ENCODE measurements at places on chromosomes 12 and 14. TPM values are rescaled to one million over a fixed set of nuclear protein-coding genes. Genes with fewer than 3 reads are reported as not detected.
A peak's percentile ranks its signal among the peaks of the same experiment; 100 is the strongest.

- DNase-seq = no peak
Measured at GRCh38 chr12:107355004-107355565, 261.7 kb upstream of the CRY1 start.

DNA sequence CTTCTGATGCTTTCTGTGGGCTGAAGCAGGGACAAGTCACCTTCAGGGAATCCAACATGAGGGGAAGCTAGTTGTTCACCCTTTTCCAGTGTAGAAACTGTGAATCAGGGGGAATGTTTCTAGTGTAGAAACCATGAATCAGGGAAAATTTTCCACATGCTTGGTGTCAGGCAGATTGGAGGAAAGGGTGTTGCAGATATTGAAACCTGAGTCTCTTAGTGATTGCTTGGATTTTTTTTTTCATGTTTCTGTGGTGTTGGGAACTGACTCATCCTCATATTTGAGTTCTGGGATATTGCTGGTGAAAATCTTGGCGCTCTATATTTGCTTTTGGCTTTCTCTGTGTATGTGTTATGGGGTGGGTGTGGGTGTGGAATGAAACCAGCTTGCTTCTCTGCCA is 144.5 kb upstream of the FBXO33 start:
- no peak for DNase-seq

DNA sequence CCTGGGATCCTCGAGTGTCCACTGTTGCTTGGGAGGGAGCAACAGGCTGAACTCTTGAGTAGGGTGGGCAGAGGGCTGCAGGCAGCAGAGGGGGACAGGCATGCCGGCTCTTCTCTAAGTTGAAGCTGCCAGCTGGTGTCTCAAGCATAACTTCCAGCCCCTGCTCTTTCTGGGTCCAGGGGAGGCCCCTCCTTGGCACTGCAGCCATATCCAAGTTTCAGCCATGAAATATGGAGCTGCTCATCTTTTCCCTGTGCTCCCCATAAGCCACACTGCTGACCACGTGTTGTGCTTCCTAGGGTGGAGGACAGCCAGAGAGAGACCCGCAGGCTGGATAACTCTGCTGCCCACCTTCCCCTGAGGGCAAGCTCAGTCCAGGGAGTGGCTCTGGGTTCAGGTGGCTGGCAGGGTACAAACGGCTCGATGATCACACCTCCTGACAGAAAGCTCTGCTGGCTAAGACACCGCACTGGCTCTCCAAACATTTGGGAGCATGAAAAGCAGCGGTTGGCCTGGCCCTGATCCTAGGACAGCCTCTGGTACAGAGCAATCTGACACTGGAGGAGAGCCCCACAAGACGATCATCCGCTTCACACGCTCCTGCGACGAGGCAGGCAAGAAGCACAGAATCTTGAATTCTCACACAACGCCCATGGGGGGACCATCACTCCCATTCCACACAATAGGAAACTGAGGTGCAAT is 79.6 kb downstream of the PITPNM2 start:
- DNase-seq = no peak

- peak; percentile 77 for DNase-seq
Measured at GRCh38 chr12:76085520-76085868, 1.0 kb upstream of the NAP1L1 start.

The NOP9 gene
- 25.8 TPM for total RNA-seq

DNA sequence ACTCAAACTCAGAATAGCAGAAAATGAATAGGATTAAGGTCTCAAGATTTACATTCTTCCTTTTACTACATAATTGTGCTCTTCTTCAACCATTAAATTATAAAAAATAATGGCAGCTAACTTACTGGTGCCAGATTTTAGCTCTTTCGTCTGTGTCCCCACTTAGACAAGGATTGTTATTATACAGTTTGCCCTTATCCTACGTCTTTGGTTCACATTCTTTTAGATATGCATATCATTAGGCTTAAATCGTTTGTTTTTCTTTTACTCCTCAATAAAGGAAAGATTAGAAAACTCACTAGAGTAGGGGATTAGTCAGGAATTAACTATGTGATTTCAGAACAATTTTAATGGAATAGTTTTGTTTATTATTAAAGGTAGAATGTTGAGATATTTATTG is 129.6 kb upstream of the GARIN2 start:
- peak; percentile 23 for DNase-seq

DNA sequence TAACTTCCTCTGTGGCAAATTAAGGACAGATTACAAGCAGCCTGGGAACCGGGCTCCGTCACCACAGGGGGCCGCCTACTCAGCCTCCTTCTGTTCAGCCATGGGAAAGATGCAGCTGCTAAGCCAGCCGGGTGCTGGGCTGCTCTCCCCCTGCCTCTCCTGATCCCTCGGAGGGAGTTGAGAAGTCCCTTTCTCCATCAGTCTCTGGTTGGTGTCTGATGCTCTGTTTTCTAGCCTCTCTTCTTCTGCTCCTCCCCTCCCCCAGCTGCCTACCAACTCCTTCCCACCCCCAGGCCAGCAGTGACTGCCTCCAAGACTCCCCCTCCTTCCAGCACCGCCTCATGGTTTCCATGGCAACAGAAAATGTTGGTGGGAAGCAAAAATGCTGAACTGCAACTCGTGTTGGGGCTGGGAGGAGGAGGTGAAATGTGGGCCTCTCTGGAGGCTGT is 486.7 kb downstream of the APAF1 start:
- DNase-seq = no peak

DNA sequence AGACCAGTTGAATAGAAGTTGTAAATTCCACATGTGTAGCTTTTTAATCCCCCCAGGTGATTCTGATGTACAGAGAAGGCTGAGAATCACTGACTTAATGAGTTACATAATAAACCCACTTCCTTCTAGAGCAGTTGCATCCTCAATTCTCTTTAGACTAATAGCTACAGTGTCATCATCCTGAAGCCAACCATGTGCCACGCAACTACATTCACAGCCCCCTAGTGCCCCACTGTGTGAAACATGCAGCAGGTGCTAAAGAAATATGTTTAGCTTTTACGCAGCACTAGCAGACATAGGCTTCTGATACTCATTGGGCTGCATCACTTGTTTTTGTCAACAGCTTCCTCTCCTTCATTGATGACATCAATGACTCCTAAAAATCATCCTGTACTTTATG is 1168.3 kb downstream of the BCL11B start:
- no peak for DNase-seq

GRCh38 chr14:80354860-80355581 is 143.7 kb upstream of the DIO2 start:
- DNase-seq = peak; percentile 5

GRCh38 chr12:110861729-110862128 is 14.9 kb downstream of the CCDC63 start:
- no peak for DNase-seq

DNA sequence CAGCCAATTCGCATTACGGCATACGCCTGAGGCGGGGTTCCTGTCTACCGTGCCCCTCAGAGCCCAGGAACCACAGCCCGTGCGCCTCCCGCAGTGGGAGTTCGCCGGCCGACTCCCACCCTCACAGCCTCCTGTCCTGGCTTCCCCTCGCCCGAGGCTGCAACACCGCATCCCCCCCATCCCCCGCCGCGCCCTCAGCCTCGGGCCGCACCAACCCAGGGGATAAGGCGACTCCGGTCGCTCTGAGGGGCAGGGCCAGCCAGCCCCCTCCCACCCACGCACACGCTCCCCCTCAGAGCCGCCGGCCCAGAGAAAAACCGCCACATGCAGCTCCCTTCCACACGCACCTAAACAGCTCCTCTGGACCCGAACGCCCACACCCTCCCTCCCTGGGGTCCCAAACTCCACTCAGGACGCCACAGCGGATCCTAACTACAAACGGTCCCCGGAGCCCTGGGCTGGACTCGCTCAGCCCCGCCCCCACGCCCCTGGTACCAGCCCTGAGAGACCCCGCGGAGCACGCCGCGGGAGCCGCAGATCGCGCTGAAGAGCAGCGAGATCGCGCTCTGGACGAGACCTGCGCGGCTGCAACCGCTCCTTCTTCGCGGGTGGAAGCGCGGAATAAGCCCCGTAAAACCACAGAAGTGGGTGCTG is at the start of gene C14orf39:
TSS of gene C14orf39 (minus strand) at position 466 of the 654 bp plus-strand sequence. CDS start 985 bp downstream, outside the sequence.
- peak; percentile 65 for DNase-seq

- DNase-seq = peak; percentile 73
Measured at GRCh38 chr12:104303538-104304151, at the start of gene EID3. Gene EID3 (plus strand): TSS chr12:104303739. CDS start chr12:104303935, 196 bp downstream.

The SLCO1B1 gene
- total RNA-seq = not detected

- peak; percentile 86 for DNase-seq
Measured at GRCh38 chr14:37179896-37180502, 7.6 kb upstream of the SLC25A21 start.

- no peak for DNase-seq
Measured at GRCh38 chr14:58716706-58717105, 78.9 kb downstream of the DACT1 start.

The ITGA7 gene
- 3.9 TPM for total RNA-seq

The TEX22 gene
- total RNA-seq = under 0.01 TPM

GRCh38 chr14:69036757-69037506 is 57.8 kb upstream of the ACTN1 start:
- no peak for DNase-seq

- DNase-seq = no peak
Measured at GRCh38 chr14:85616886-85617285, 86.9 kb downstream of the FLRT2 start.

The NTS gene
- not detected for total RNA-seq

The KRT71 gene
- total RNA-seq = not detected

DNA sequence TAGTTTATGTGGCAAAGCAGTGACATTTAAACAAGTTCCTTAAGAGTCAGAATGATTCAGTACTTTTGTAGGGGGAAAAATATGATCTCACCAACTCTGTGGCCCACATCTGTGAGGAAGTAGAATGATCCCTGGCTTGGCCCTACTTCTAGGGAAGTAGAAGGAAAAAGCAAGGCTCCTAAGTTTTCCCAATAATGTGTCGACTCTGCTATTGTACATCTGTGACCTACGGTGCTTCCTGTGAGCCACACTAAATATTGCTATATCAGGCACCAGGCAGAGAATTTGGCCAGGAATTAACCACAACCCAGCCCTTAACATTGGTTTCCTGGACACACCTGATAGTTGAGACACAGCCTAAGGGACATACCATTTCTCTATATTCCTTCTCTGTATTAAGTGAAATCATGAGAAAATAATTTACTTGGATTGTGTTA is 9.3 kb upstream of the NID2 start:
- DNase-seq = peak; percentile 82

DNA sequence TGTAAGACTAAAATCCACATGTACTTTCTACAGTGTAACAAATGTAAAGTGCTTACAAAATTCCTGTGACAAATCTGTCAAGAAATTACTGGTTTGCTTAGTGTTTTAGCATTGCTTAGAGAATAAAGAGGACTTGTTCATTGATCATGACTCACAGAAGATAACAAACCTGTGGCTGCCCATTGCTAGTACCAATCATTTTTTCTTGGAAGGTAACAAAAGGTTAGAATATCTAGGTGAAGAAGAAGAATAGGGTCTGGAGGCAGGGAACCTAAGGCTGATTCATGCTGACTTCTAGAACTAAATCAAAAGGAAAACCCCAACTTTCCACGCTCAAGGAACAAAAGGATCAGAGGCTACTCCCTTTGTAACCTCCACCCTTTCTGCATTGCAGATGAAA is 232.7 kb upstream of the ABCD2 start:
- peak; percentile 1 for DNase-seq

GRCh38 chr12:4562034-4562657 is at the start of gene DYRK4:
Gene DYRK4 (plus strand): TSS chr12:4562208. CDS start chr12:4562246, 38 bp downstream.
- DNase-seq = peak; percentile 60

The TBC1D30 gene
- 0.18 TPM for total RNA-seq

The PRPH gene
- total RNA-seq = not detected

GRCh38 chr14:69683971-69684370 is 72.6 kb downstream of the SUSD6 start:
- no peak for DNase-seq

The OR4L1 gene
- total RNA-seq = not detected

DNA sequence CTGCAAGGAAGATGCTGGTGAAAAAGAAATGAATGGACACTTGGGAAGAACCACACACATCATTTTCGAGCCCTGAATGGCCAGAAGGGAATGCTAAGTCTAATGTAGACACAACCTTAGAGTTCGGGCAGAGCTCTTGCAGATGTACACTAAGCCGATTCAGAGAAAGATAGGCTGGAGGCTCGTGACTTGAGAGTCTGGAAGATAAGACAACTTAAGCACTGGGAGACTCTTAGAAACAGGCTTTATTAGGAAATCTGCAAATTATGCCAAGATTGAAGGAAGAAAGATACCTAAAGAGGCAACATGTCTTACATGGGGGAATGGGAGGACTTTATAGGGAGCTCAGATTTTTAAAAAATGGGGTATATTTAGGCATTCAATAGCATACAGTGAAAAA is 13.5 kb downstream of the TBPL2 start:
- no peak for DNase-seq

The SYCP3 gene
- not detected for total RNA-seq

GRCh38 chr14:71815110-71815509 is 117.1 kb upstream of the RGS6 start:
- no peak for DNase-seq

The PRIMA1 gene
- total RNA-seq = not detected

The GPR68 gene
- 0.28 TPM for total RNA-seq

- DNase-seq = peak; percentile 13
Measured at GRCh38 chr14:23300687-23301223, 1.9 kb downstream of the PPP1R3E start.

The RHEBL1 gene
- 0.72 TPM for total RNA-seq

DNA sequence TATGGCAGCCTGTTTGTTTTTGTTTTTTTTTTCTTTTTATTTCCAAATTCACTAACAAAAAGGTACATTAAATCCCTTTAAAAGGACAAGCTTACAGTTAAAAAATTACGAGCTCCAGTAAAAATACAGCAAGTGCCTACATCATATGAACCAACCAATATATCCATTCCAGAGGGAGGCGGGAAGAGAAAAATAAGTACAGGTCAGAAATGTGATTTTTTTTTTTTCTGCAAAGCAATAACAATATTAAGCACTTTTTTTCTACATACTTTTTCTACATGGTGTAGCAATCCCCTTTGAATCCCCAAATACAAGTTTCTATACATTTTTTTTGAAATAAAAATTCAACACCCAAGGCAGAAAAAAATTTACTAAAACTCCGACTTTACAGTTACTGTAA is 100.6 kb downstream of the BCL11B start:
- no peak for DNase-seq

DNA sequence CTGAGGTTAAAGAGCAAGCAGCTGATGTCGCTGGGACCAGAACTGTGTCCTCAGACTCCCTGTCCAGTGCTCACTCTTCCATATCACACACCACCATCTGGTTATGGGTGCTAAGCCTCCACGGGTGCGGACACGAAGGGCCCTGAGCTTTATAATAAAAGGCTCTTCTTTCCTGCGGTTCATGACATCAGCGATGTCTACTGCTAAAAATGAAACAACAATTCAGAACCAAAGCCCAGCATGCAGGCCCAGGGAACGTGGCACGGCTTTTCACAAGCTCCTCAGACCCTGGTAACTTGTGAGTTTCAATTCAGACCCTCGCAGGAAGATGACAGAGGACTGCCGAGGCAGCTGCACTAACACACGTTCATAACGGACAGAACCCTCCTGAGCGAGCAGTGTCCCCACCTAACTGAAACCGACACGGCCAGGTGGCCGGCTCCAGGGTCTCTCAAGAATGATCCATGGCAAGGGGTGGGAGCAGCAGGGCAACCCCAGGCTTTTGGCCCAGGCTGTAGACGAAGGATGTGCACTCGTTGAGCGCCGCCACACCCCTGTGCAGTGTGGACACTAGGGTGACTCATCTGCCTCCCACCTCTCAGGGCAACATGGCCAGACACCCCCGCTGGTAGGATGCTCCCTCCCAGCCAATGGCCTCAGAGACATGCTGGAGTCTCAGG is 180.3 kb downstream of the CALM1 start:
- no peak for DNase-seq

- DNase-seq = peak; percentile 18
Measured at GRCh38 chr12:86230516-86231146, 25.6 kb downstream of the MGAT4C start.

GRCh38 chr14:93035917-93036651 is 79.6 kb downstream of the ITPK1 start:
- DNase-seq = no peak

- no peak for DNase-seq
Measured at GRCh38 chr14:38124506-38124905, 83.2 kb upstream of the SSTR1 start.
